Effector CD8-positive, alpha-beta T cell (primary cell): ENCODE measurements at places on chromosomes 7 and 10.

- no peak for DNase-seq
Observed at GRCh38 chr7:21754963-21755362, 190.7 kb downstream of the CDCA7L start.

DNA sequence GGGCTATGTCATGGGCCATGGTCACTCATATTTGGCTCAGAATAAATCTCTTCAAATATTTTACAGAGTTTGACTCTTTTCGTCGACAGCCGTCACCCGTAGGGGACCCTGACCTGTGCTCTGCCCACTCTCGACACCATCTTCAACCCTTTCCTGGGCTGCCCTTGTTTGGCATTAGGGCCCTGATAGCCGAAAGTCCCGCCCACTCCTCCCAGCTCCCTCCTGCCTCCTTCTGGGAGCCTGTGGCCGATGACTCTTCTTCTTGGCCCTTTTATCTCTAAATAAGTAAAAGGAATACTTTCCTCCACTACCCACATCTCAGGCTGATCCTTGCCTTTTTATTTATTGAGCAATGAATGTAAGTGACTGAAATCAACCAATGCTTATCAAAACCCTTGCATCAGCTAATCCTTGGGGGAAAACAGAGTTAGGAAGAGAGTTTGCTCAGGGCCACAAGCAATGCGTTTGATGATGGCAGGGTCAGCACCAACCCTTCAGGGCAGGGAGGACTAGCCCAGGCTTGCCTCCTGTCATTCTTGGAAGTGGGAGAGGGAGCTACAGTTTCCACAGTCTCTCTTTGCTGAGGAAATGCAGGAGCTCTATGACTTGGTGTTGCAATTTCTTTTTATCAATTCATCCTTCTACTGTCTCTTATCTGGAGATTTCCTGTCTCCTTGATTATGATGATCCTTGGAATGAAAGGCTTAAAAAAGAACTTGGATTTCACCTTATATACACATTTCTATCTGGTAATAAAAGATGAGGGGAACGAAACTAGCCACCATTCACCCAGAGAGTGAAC is 218.2 kb upstream of the PODXL start:
- no peak for DNase-seq

DNA sequence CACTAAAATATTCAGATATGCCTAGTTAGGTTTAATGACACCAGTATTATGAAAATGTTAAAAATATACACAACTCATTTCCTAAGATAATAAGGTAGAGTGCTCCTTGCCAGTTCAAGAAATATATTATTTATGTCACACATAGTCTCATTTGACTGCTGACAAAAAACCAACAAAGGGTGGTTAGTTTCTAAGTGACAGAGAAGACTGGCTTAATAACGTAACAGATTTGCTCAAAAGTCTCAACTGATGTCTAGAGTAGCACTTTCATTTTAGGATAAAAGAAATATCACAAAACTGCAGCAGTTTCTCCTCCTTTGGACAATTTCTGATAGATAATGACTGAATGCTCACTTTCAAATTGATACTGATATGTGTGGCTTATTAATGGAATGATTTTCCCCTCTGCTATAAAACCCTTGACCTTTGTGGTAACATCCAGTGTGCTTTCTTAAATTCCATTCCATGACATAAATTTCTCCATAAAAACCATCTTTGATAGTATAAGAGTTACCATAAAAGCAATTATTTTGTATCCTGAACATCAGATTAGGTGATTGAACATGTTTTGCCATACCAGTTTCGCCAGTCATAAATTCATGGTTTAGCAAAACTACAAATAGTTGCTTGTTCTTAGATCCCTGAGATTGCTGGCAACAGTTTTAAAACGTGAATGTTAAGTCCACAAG is 94.2 kb downstream of the NRBF2 start:
- no peak for DNase-seq

DNA sequence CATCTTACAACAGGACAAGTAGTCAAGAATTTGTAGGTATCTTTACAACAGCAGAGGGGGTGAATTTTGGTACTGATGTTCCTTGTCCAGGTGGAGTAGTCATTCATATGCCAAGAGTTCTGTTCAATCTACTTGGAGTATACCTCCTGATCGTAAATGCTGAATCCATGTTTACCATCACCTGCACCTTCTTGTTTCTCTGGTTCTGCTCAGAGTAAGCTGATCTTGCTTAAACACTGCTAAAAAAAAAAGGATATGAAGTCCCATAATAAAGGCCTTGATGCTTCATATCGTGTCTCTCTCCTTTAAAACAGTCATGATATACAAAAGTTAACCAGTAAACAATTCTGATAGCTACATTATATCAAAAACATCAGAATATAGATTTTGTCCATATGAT is 45.3 kb upstream of the FOXP2 start:
- DNase-seq = no peak

GRCh38 chr10:26475386-26475785 is 37.2 kb downstream of the APBB1IP start:
- no peak for DNase-seq

DNA sequence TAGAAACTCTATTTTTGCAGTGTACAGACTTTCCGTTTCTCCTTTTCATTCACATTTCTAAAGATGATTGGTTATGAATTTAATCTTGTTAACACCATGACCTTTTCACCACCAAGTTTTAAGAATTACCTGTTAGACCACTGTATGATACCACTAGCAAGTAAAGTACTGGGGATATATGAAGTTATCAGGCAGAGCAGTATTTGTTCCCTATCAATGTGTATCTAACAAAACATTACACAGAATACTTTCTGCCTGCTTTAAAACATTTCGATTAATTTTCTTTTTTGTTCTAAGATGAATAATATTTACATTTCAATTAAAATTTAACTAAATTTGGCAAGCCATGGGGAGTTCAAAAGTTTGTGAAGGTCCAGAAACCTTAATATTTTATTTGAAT is 49.9 kb upstream of the AHR start:
- DNase-seq = no peak

DNA sequence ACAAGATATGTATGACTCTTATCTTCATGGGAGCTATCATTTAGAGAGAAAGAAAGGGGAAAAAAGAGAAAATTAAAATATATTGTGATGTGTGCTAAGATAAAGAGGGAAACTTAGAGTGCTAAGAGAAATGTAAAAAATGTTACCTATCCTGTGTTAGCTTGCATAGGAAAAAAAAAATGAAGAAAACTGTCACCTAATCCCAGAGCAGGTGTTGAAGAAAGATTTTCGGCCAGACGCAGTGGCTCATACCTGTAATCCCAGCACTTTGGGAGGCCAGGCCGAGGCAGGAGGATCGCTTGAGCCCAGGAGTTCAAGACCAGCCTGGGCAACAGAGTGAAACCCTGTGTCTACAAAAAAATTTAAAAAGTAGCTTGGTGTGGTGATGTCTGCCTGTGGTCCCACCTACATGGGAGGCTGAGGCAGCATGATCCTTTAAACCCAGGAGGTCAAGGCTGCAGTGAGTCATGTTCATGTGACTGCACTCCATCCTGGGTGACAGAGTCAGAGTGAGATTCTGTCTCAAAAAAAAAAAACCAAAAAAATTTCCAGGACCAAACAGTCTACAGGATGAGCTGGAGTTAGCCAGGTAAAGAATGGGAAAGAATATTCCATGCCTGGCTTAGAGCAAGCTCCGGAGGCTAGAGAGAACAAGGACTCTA is 2.4 kb upstream of the MKLN1 start:
- DNase-seq = no peak

DNA sequence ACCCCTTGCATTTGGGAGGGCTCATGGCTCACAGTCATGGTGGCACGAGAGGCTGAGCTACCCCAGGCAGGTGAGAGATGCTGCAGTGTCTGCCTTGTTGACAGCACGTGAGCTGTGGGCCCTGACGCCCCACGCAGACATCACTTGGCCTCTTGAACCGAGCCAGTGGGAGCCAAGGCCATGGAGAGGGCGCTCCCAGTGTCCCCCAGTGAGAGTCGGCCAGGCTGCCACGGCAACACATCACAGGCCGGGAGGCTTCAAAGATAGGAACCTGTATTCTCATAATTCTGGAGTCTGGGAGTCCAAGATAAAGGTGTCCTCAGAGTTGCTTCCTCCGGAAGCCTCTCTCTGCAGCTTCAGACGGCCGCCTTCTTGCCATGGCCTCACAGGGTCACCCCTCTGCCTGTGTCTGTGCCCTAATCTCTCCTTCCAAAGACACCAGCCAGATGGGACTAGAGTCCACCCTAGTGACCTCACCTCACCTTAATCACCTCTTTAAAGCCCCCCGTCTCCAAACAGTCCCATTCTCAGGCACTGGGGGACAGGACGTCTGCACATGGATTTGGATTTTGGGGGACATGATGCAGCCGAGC is 119.6 kb downstream of the KLF6 start:
- DNase-seq = no peak

- no peak for DNase-seq
Observed at GRCh38 chr10:127922206-127922605, 15.3 kb downstream of the PTPRE start.

DNA sequence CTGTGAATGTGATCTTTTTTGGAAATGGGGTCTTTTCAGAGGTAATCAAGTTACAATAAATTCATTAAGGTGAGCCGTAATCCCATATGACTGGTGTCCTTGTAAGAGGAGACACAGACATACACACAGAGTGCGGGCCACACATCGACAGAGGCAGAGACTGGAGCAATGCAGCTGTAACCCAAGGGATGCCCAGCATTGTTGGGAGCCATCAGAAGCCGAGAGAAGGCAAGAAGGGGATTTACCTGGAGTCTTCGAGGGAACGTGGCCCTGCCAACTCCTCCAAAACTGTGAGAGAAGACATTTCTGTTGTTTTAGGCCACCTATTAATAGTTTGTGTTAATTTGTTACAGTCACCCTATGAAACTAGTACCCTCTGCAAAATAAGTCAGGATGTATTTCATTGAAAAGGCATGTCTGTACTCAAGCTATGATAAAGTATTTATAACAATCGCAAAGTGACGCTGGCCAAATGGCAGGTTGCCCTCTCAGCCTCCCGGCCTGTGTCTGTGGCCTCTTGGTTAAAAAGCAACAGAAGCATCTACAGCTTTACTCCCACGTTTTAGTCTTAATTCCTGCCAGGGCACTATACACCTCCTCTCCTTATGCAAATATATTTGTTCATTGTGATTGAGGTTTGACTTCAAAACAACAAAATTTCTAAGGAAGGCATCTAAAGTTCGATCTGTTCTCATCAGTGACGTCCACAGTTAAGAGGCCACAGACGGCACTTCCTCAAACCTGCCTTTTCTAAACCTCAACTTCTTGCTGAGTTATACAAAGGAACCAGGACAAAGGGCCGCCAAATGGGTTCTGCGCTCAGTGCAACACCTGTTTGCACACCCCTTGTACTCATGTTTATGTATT is 46.8 kb downstream of the HIPK2 start:
- DNase-seq = no peak

DNA sequence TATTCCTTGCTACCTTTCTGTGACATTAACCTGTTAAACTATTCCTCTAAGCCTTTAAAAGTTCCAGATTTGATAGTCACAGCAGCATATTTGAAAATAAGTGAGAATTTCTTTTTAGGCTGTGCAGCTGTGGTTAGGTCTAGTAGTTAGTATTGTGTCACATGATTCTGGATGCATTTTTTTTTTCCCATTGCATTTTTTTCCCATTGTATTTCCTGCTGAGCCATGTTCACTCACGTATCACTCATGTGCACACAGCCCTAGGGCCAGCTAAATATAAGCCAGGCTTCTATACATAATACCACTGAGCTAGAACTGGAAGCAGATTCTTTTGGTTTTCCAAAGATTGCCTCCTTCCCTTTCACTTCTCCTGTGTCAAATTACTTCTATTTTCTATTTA is 37.4 kb downstream of the DNAJC9 start:
- no peak for DNase-seq

DNA sequence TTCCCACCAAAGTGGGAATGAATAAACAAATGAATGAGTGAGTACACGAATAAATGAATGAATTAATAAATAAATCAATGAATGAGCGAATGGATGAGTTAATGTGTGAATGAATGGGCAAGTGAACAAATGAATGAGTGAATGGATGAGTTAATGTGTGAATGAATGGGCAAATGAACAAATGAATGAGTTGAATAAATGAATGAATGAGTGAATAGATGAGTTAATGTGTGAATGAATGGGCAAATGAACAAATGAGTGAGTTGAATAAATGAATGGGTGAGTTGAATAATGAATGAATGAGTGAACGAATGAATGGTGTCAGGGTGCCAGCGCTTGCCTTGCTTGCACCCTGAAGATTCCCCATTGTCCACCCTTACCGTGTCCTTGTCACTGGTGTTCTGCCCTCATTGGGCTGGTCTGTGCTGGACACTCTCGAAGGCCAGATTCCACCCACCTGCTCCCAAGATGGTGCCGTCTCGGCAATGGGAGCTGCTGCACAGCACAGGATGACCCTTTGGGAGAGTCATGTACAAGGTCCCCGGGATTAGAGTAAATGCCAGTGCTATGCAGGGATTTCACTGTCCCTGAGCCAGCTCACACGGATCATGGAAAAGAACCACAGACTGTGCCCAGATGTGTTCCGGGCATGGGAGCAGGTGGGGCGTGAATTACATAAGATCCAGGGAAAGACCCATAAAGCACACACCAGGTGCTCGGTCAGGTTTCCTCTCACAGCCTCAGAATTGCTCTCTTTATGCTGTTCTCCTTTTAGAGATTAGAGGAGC is 83.2 kb downstream of the CAMK1D start:
- no peak for DNase-seq

DNA sequence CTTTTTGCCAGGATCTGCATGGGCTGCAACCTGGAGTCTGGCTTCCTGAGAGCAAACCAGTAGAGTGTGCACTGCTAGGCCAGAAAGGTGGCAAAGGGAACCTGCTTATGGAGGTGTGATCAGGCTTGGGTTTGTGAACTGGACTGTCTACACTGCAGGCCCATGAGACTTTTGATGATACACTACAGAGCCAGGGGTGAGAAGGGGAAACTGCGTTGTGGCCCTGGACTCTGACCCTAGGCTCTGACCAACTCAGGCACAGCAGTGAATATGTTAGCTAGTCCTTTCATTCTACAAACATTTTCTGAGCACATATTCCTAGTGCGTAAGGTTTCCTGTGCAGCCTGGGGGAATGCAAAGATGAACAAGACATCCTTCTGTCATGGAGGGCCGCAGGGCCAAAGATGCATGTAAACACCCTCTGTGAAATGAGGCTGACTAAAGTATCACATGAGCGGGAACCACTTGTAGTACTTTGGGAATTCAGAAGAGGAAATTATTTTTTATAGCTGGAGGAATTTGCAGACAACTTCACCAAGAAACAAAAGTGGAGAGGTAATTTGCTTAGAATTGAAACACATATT is 63.8 kb upstream of the HPS1 start:
- no peak for DNase-seq

DNA sequence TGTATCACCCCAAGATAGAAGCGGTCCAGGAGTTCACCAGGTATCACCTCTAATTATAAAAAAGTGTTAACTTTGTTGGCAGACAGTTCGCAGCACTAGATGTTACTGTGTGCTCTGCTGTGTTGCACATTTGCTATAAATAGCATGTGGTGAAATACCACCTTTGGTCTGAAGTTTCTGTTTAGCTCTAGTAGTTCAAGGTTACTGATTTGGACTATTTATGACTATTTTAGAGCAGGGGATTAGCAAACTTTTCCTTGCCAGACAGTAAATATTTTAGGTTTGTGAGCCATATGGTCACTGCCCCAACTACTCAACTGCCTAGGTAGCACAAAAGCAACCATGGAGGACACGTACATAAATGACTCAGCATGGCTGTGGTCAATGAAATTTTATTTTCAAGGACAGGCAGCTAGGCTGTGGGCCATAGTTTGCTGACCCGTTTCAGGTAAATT is 16.5 kb downstream of the DENND10 start:
- no peak for DNase-seq
